ENCODE measurements at places on chromosomes 6 and 20.

- no peak for DNase-seq
Observed at GRCh38 chr20:50477239-50477872, 32.8 kb upstream of the PTPN1 start.

GRCh38 chr6:151761851-151762250 is 45.6 kb upstream of the ESR1 start:
- DNase-seq: no peak

DNA sequence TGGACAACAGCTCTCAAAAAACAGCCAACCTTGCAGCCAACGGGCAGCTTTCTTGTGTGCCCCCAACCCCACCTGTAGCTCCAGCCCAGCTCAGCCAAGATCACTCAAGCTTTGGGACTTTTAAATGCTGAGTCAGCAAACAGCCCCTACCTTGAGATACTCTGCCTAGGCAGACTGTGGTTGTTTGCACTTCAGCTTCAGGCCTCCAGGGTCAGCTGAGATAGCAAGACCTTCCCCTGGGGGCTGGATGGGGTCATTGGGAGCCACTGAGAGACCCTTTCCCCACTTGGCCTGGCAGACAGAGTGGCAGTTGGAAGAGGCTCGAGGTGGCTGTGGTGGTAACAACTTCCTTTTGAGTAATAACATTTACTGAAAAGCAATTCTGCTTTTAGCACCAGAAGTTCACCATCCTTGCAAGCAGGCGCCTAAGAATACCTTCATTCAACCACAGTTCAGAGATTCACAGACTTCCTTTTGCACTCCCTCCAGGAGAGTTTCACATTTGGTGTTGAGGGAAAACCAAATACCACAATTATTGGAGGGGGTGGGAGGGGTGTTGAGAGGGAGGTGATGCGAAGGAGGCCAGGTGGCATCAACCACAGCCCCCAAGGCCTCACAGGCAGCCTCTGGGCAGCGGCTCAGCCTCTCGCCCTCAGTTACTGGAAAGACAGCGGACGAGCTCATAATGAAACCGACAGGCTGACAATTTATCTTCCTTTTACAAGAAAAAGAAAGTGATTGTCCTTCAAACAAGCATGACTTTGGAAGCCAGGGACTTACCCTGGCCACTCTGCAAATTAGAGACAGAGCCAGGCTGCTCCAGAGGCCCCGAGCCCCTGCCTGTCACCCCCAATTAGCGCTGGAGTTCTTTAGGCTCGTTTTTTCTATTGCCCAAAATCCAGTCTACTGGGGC is 148.1 kb downstream of the CEBPB start:
- no peak for DNase-seq

GRCh38 chr6:41713159-41713649 is 22.2 kb downstream of the TFEB start:
- DNase-seq: no peak

- no peak for DNase-seq
Observed at GRCh38 chr6:37724530-37725220, 27.0 kb upstream of the MDGA1 start.
